ENCODE measurements at places on chromosomes 3 and 15.

- peaks cover 19% of the 10 kb centered on the region for H3K27me3 ChIP-seq
- peaks cover 3% of the 10 kb centered on the region for H3K36me3 ChIP-seq
- no peak overlapping the region for H3K27ac ChIP-seq
- no peak overlapping the region for H3K4me3 ChIP-seq
- DNase-seq = no peak
Observed at GRCh38 chr3:33889394-33890039, 91.1 kb downstream of the PDCD6IP start.

DNA sequence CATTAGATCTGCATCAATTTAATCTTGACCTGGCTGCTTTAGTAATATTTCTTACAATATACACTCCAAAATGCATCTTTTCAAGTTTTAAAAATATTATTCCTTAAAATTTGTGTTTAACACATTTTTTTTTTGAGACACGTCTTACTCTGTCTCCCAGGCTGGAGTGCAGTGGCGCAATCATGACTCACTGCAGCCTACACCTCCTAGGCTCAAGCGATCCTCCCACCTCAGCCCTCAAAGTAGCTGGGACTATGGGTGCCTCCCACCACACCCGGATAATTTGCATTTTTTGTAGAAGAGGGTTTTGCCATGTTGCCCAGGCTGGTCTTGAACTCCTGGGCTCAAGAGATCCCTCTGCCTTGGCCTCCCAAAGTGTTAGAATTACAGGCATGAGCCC is 73.6 kb downstream of the ETV5 start:
- H3K4me1 ChIP-seq = no peaks in the 10 kb centered on the region
- H3K27ac ChIP-seq = no peak overlapping the region
- H3K4me3 ChIP-seq = no peak overlapping the region
- peaks cover 44% of the 10 kb centered on the region for H3K27me3 ChIP-seq
- H3K36me3 ChIP-seq = no peaks in the 10 kb centered on the region

DNA sequence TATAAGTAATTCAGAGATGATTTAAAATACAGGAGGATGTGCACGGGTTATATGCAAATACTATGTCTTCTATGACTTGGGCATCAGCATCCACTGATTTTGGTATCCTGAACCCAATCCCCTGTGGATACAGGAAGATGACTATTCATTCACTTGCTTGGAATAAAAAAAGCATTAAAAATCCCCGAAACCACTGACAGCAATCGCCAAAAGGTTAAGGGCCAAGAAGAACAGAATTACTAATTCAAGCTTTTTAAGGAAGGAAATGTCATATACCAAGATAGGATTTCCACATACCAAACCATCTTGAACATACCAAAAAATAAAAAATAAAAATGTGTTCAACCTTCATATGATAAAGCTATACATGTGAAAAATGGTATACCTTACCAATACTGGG is 93.7 kb downstream of the DLG1 start:
- peaks cover 38% of the 10 kb centered on the region for H3K4me1 ChIP-seq
- no peaks in the 10 kb centered on the region for H3K27me3 ChIP-seq
- H3K4me3 ChIP-seq = no peak overlapping the region
- H3K27ac ChIP-seq = peak overlapping the region; percentile 9

DNA sequence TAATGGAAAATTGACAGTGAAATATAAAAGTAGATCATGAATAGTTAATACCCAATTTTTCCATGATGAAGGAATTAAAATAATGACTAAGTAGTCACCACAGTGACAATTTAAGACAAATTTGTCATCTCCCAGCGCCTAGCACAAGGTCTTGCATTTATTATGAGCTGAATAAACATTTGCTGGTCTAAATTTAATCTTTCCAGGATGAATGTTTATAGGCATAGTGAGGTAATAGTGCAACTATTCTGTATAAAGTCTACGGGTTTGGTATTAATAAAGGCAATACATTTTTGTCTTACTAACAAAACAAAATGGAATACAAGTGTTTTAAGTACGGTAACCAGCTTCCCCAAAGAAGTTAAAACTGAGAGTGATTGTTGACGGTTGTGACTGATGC is 209.3 kb downstream of the CD47 start:
- no peak overlapping the region for H3K27ac ChIP-seq
- no peak for DNase-seq
- no peak overlapping the region for H3K4me3 ChIP-seq

DNA sequence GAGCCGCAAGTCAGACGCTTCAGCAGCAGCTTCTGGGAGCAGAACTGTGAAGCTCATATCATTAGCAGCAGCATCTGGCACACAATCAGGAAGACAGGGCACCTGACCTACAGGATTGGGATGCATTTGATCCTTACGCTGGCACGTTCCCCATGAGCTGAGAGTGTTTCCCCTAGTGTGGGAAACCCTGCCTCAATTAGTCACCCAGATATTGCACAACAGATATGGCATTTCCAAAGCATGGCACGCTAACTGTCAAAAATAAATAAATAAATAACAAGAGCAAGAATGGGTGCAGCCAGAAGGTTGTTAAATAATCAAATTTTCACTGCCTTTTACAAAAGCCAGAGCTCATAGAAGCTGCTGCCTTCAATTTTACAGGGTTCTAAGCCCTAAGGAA is 189.6 kb upstream of the THBS1 start:
- no peak for DNase-seq
- H3K36me3 ChIP-seq = no peaks in the 10 kb centered on the region
- no peak overlapping the region for H3K4me3 ChIP-seq
- peaks cover 5% of the 10 kb centered on the region for H3K4me1 ChIP-seq
- no peak overlapping the region for H3K27ac ChIP-seq
- H3K27me3 ChIP-seq = peaks cover 51% of the 10 kb centered on the region

DNA sequence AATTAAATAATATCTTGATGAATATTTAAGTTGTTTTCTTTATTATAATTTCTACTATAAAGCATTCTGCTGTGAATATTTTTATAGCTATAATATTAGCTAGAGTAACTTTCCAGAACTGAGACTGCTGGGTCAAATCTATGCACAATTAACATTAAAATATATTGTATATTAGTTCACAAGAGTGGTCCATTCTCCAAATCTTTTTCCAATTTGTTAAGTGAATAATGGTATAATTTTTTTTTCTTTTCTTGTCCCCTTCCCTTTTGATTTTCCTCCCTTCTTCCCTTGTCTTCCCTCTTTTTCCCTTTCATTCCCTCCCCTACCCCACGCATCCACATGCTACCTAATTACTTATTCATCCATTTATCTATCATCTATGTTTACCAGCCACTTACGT is 977.5 kb downstream of the TUSC7 start:
- no peaks in the 10 kb centered on the region for H3K27me3 ChIP-seq
- no peak overlapping the region for H3K27ac ChIP-seq
- H3K36me3 ChIP-seq = no peaks in the 10 kb centered on the region
- no peaks in the 10 kb centered on the region for H3K4me1 ChIP-seq
- H3K4me3 ChIP-seq = no peak overlapping the region
- no peak for DNase-seq

GRCh38 chr15:93173369-93173768 is 84.4 kb upstream of the RGMA start:
- no peaks in the 10 kb centered on the region for H3K4me1 ChIP-seq
- peaks cover 4% of the 10 kb centered on the region for H3K36me3 ChIP-seq
- H3K27me3 ChIP-seq = peaks cover 28% of the 10 kb centered on the region
- H3K27ac ChIP-seq = no peak overlapping the region

GRCh38 chr3:179884136-179884535 is 152.6 kb downstream of the PEX5L start:
- no peak overlapping the region for H3K27ac ChIP-seq
- peaks cover 40% of the 10 kb centered on the region for H3K27me3 ChIP-seq
- no peaks in the 10 kb centered on the region for H3K4me1 ChIP-seq
- no peak for DNase-seq
- no peaks in the 10 kb centered on the region for H3K36me3 ChIP-seq
- no peak overlapping the region for H3K4me3 ChIP-seq

GRCh38 chr3:175149675-175150074 is 290.5 kb downstream of the NAALADL2 start:
- no peaks in the 10 kb centered on the region for H3K36me3 ChIP-seq
- H3K27ac ChIP-seq = no peak overlapping the region
- H3K27me3 ChIP-seq = no peaks in the 10 kb centered on the region

DNA sequence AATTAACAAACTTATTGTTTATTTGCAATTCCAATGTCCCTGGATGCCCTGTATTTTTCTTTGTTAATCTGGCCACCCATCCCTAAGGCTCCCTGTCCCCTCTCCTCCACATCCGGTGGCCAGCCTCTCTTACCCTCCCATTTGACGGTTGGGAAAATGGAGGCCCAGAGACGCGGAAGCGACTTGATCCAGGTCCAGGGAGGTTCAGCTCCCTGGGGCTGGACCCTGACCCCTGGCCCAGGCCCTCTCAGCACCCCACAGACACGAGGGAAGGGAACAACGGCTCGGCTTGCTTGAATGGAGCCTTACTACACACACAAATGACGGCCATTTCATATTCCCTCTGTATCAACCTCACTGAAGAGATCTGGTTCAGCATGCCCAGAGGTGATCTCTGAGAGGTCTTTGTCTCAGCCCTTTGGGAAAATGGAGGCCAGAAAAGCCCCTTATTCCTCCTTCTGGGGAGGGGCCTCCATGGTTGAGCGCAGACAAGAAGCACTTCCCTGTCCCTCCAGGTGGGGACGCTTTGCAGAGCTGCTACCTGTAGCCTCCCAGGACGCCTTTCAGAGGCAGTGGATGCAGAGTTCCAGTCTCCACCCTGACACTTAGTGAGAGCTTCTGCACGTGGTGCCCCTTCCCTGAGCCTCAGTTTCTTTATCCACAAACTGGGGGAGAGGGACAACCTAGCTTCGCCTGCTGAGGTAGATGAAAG is 82.1 kb downstream of the ATP2B2 start:
- peaks cover 2% of the 10 kb centered on the region for H3K4me1 ChIP-seq
- H3K27ac ChIP-seq = no peak overlapping the region
- H3K4me3 ChIP-seq = no peak overlapping the region
- H3K27me3 ChIP-seq = peaks cover 18% of the 10 kb centered on the region
- DNase-seq = no peak

DNA sequence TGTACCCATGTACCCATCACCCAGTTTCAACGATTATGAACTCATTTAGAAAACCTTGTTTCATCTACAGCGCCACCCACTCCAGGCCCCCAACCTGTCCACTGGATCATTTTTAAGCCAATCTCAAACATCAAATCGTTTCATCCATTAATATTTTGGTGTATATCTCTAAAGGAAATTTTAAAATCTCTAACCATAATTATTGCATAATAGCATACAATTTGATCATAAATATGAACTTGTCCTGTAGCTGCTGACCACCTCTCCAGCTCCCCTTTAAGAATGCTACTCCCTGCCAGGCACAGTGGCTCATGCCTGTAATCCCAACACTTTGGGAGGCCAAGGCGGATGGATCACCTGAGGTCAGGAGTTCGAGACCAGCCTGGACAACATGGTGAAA is 2.8 kb upstream of the C3orf70 start:
- no peak overlapping the region for H3K4me3 ChIP-seq
- DNase-seq = no peak
- peaks cover 39% of the 10 kb centered on the region for H3K27me3 ChIP-seq
- H3K27ac ChIP-seq = no peak overlapping the region
- H3K4me1 ChIP-seq = peaks cover 5% of the 10 kb centered on the region

- peak overlapping the region; percentile 22 for H3K27ac ChIP-seq
- H3K36me3 ChIP-seq = no peaks in the 10 kb centered on the region
- H3K4me1 ChIP-seq = peaks cover 17% of the 10 kb centered on the region
- H3K4me3 ChIP-seq = no peak overlapping the region
Observed at GRCh38 chr15:58513726-58514336, 82.0 kb downstream of the LIPC start.

- peaks cover 56% of the 10 kb centered on the region for H3K4me1 ChIP-seq
- no peaks in the 10 kb centered on the region for H3K36me3 ChIP-seq
- no peak for DNase-seq
- H3K27me3 ChIP-seq = no peaks in the 10 kb centered on the region
Observed at GRCh38 chr15:31438601-31439265, 112.1 kb downstream of the KLF13 start.

- no peak for DNase-seq
- no peak overlapping the region for H3K4me3 ChIP-seq
- no peaks in the 10 kb centered on the region for H3K4me1 ChIP-seq
- H3K27me3 ChIP-seq = peaks cover 40% of the 10 kb centered on the region
Observed at GRCh38 chr3:124824286-124824915, 62.8 kb downstream of the ITGB5 start.

DNA sequence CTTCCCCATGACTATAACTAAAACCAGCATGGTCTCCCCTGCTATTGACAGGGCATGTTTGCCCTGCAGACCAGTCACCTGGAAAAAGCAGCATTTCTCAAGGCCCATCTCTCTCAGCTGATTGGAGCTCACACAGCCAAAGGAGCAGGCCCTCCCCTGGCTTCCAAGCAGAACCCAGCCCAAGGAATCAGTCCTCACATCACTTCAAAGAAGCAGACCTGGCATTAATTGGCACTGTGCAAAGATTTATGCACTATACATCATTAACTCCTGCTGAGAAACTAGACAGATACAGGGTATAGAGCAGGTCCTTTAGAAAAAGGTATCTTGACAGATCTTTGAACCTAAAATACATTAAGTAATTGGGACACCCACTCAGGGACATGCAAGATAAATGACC is 323.8 kb upstream of the PPP2R3A start:
- DNase-seq = no peak
- no peak overlapping the region for H3K4me3 ChIP-seq
- no peak overlapping the region for H3K27ac ChIP-seq
- H3K4me1 ChIP-seq = no peaks in the 10 kb centered on the region
- no peaks in the 10 kb centered on the region for H3K36me3 ChIP-seq

DNA sequence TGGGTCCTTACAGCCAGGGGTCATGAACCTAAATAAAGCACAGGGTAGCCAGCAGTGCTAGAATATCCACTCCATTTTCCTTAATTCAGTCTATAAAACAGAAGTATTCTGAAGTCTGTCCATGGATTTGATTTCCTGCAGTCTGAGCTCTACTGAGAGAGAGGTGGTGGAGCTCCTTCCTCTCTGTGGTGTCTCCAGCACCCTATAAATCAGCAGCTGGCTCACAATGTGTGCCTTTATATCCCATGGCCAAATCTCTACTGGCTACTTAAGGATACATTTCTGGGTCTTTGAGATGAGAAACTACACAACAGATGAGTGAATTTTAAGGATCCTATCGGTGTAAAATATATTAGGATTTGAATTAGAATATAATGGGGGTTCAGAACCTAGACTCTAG is 339.9 kb upstream of the RBMS3 start:
- no peaks in the 10 kb centered on the region for H3K27me3 ChIP-seq
- no peak overlapping the region for H3K4me3 ChIP-seq
- H3K4me1 ChIP-seq = no peaks in the 10 kb centered on the region

- H3K27ac ChIP-seq = no peak overlapping the region
- H3K4me1 ChIP-seq = no peaks in the 10 kb centered on the region
- DNase-seq = no peak
- no peaks in the 10 kb centered on the region for H3K36me3 ChIP-seq
- H3K27me3 ChIP-seq = no peaks in the 10 kb centered on the region
Observed at GRCh38 chr15:83835479-83835878, 181.6 kb downstream of the ADAMTSL3 start.

- H3K36me3 ChIP-seq = no peaks in the 10 kb centered on the region
- H3K27ac ChIP-seq = no peak overlapping the region
Observed at GRCh38 chr3:102225407-102226132, 209.2 kb upstream of the ZPLD1 start.

DNA sequence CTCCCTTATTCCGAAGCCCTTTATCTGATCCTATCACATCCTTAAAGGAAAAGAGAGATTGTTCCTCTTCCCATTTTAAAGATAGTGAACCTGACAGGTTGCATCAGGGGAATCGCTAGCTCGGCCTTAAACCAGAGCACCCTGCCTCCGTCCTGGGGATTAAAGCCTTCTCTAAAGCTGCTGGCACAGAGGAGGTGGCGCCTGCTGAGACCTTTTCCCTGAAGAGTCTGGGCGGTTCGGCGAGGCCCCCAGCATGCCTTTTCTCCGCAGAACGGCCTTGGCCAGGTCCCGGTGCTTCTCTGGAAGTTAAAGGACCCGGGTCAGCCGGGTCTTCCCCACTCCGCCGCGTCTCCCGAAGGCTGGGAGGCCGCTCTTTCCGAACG is 593 bp downstream of the FAM219B start:
- DNase-seq = no peak
- H3K27ac ChIP-seq = peak overlapping the region; percentile 98
- H3K36me3 ChIP-seq = peaks cover 2% of the 10 kb centered on the region
- peaks cover 26% of the 10 kb centered on the region for H3K4me1 ChIP-seq
- H3K27me3 ChIP-seq = no peaks in the 10 kb centered on the region
- H3K4me3 ChIP-seq = peak overlapping the region; percentile 98

Measured in T-helper 17 cell (primary cell).